Type B pancreatic cell (in vitro differentiated cells): ENCODE measurements at places on chromosomes 2 and 18. TPM values are rescaled to one million over a fixed set of nuclear protein-coding genes. Genes with fewer than 3 reads are reported as not detected.
A peak's percentile ranks its signal among the peaks of the same experiment; 100 is the strongest.

- DNase-seq, result peak; percentile 78
Measured at GRCh38 chr2:263774-264492, at the start of gene SH3YL1. SH3YL1 (minus strand) TSS chr2:264032; CDS start chr2:263984, 48 bp downstream.

GRCh38 chr2:4903656-4904348, 788.4 kb upstream of the SOX11 start:
- DNase-seq, result no peak

- no peak for DNase-seq
Measured at GRCh38 chr2:217075268-217076057, 215.6 kb upstream of the TNP1 start.

- DNase-seq, result no peak
Measured at GRCh38 chr2:138922973-138923563, 142.9 kb upstream of the NXPH2 start.

TFCP2L1 gene
- 3.0 and 4.6 TPM in 2 replicates for total RNA-seq

DNA sequence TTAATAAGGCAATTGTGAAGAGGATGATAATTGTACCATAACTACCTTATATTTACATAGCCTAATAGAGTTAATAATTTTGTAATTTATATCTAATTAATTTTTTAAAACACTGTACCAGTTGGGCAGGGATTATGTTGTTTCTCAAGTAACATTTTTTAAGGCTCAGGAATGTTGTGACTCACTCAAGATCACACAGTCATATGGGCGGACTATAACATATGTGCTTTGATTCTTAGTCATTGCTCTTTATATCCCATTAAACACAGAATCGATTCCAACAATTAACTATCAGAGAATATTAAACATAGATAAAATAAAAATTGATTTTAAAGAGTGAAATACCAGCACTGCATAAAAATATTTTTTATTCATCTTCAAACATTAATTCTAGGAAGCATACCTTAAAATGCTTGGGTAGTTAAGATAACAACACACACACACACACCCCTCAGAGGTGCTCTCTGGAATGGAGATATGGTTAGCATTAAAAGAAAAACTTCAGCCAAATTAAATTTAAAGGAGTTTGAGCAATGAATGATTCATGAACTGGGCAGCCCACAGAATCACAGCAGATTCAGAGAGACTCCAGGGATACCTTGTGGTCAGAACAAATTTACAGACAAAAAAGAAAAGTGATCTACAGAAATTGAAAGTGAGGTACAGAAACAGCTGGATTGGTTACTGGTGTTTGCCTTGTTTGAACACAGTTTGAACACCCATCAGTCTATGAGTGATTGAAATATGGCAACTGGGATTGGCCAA, 869.4 kb upstream of the ID2 start:
- no peak for DNase-seq

C2orf15 gene
- 5.6 and 8.2 TPM in 2 replicates for total RNA-seq

- no peak for DNase-seq
Measured at GRCh38 chr2:171210216-171210863, 49.6 kb upstream of the TLK1 start.

- DNase-seq, result no peak
Measured at GRCh38 chr18:50401888-50402287, 27.0 kb downstream of the SKA1 start.

GRCh38 chr2:204726831-204727230, 181.6 kb downstream of the PARD3B start:
- DNase-seq, result no peak

- no peak for DNase-seq
Measured at GRCh38 chr18:45752681-45753080, 28.7 kb downstream of the SLC14A1 start.

EVA1A gene
- 10.8 and 13.5 TPM in 2 replicates for total RNA-seq

TSPYL6 gene
- total RNA-seq, result not detected in 2 replicates

GRCh38 chr18:50170004-50170403, 24.9 kb downstream of the MYO5B start:
- no peak for DNase-seq
